ENCODE measurements at places on chromosomes 16 and 17. TPM values are rescaled to one million over a fixed set of nuclear protein-coding genes. Genes with fewer than 3 reads are reported as not detected.

SMIM36 gene
- not detected for total RNA-seq

ACSM2B gene
- total RNA-seq: not detected

CAMKK1 gene
- 9.9 TPM for total RNA-seq

DOC2A gene
- total RNA-seq: 7.2 TPM

ARL5C gene
- total RNA-seq: not detected

KAT8 gene
- 88.8 TPM for total RNA-seq

KRTAP9-4 gene
- not detected for total RNA-seq
